Activated CD8-positive, alpha-beta memory T cell treated with anti-CD3 and anti-CD28 coated beads for 1 hour (primary cell): ENCODE measurements at places on chromosomes 5 and 9.

GRCh38 chr9:100355561-100355960 is 2.8 kb upstream of the TEX10 start:
- DNase-seq, result no peak

DNA sequence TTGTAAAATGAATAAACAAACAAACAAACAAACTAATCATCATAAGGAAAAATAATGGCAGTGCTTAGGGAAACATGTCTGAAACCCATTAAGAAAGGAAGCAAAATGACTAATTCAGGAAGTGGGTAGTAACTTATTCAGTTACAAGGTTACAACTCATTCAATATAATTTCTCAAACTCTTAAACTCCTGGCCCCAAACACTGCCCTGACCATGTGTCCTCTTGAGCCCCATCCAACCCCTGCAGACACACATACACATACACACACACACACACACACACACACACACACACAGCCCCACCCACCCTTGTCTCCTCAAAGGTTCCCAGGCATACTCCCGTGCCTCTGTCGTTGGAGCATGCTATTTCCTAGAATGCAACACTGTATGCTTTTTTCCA is 193.9 kb downstream of the SEC61B start:
- DNase-seq, result no peak

DNA sequence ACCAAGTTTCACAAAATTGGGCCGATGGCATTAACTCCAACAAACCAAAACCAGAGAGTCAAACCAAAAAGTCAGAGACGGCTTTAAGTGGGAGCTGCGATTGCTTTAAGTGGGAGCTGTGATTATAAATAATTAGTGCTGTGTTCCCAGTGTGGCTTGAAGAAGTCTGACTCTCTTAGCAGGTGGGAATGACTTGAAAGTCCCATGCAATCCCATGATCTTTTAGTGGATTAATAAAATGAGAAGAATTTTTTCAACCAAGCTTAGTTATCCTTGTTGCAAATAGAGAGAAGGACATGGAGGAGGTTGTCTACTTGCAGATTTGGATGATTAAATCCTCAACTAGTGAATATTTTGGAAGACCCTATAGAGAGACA is 68.5 kb downstream of the MYO10 start:
- DNase-seq, result no peak

DNA sequence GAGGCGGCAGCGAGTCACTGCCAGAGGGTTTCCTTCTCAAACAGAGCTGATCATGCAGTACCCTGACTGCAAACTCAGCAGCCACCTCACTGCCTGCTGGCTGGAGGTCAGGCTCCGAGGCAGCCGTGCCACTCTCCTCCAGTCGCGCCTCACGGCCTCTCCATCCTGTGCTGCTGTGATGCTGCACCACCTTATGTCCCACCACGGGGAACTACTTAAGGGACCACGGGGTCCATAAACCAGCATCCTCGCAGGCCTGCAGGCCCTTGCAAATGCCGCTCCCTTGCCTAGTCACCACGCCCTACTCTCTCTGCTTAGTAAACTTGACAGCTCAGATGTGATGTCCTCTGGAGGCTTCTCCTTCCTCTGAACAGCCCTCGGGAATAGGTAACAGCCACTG is 99.2 kb downstream of the CRB2 start:
- DNase-seq, result no peak

- no peak for DNase-seq
Observed at GRCh38 chr9:103116246-103116645, 121.1 kb downstream of the CYLC2 start.

- DNase-seq, result no peak
Observed at GRCh38 chr5:132915681-132916080, 42.2 kb downstream of the LEAP2 start.

GRCh38 chr5:132280371-132281240 is 13.6 kb upstream of the SLC22A4 start:
- no peak for DNase-seq

DNA sequence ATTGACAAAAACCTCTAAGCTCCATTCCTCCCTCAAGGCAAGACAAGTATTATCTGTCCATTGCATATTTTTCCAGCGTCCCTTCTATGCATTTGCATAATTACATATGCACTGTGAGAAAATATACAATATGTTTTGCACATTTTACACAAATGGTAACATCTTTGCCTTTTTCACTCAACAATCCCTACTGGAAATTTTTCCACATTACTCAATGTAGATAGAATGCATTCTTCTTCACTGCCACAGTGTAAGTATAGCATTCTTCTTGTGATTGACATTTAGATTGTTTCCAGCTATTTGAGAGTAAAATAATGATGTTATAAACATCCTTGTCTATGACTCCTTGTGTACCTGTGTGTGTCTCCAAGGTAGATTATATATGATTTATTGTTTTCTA is 205.0 kb downstream of the SLIT3 start:
- no peak for DNase-seq

DNA sequence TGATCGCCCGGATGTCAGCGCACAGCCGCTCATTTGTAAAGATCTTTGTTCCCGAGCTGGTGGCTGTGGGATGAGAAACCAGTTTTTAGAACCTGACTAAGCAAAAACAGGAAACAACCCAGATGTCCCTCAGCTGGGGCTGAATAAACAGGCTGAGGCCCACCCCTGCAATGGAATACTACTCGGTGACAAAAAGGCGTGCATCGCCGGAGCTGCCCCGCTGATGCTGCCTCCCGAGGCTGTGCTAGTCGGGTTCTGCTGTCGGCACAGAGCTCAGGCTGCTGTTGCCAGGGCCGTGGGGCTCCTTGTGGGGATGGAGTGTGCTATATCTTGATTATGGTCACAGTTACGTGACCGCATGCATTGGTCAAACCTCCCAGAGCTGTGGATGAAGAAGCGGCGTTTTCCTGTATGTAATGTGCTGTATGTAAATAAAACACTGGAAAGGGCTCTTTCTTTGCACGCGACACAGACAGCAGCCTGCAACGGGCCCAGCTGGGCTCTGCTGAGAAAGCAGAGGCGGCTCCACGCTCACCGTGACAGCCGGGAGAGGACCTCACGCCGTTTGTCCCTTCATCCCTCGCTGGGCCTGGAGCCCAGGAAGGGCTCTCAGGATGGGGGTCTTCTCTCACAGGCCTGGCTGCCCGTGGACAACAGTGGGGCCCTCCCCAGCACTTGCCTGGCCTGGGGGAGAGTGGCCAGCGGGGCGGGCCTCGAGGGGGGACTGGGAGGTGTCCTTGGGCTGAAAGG is 51.5 kb upstream of the RNU6ATAC start:
- DNase-seq, result no peak

GRCh38 chr9:15617782-15618181 is 64.9 kb downstream of the CCDC171 start:
- DNase-seq, result no peak

DNA sequence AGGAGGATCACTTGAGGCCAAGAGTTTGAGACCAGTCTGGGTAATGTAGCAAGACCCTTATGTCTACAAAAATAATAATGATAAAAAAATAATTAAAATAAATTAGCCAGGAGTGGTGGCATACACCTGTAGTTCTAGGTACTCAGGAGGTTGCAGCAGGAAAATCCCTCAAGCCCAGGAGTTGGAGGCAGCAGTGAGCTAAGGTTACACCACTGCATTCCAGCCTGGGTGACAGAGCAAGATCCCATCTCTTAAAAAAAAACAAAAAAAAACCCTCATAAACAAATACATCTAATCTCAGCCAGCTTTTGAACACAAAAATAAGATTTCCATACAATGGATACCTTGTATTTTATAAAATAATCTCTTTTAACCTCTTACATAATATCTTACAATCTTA is 363.3 kb upstream of the KLF4 start:
- DNase-seq, result no peak

- DNase-seq, result no peak
Observed at GRCh38 chr5:141478321-141478945, 2.7 kb downstream of the PCDHGC3 start.

DNA sequence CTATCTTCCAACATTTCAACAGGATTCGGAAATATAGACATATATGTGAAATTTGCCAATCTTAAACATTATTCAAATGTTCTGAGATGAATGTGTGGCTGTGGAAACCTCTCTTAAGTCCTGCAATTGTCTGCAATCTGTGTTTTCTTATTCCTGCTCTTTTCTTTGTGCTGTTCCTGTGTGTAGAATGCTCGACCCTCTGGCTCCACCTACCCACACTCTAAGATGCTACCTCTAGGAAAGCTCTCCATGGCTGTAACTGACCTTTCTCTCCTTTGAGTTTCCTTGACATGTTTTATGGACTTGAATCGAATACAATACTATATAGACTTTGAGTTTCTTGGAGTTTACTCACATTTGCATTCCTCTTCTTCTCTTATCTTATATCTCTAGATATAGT is 120.6 kb upstream of the ASTN2 start:
- DNase-seq, result no peak

DNA sequence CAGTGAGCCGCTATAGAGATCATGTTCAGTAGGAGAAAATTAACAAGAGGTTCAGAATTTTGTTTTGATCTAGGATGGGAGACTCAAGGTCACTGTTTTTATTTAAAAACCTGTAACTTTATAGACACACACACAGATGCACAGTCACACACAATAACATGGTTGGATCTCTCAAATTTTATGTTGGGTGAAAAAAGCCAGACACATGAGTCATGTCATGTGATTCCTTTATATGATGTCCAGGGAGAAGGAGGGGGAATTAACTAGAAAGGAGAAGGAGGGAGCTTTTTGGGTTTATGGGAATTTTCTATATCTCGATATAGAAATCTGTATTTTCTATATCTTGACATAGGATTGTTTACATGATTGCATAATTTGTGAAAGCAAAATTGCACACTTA is 17.1 kb downstream of the C6 start:
- no peak for DNase-seq

DNA sequence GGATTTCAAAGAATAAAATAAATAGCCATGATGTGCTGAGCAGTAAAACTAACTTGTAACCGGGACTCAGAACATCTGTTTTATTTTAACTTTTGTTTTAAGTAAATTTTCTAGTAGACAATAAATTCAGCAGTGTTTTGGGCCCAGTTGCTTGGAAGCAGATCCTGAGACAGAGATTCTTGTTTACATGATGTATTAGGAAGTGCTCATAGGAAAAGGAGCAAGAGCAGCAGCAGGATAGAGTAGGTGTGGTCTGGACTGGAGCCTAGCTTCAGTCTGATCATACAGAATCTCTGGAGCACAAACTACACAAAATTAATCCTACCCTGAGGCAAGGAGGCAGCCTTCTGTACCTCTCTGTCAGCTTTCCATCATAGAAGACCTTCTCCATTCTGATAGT is 139.2 kb upstream of the CCNH start:
- DNase-seq, result no peak

GRCh38 chr5:132781029-132781428 is 4.0 kb upstream of the SEPTIN8 start:
- no peak for DNase-seq

- DNase-seq, result no peak
Observed at GRCh38 chr5:9715891-9716335, 85.8 kb upstream of the TAS2R1 start.

- DNase-seq, result no peak
Observed at GRCh38 chr5:143213851-143214363, 189.6 kb downstream of the NR3C1 start.

GRCh38 chr5:72505539-72506157 is 1.6 kb downstream of the ZNF366 start:
- no peak for DNase-seq

GRCh38 chr5:1406681-1407640 is 38.3 kb downstream of the SLC6A3 start:
- DNase-seq, result no peak
